T1000 (cell line): ENCODE measurements at places on chromosomes 2 and 18.

- no peak for DNase-seq
These were observed 1.4 kb downstream of the ELP2 start for GRCh38 chr18:36130883-36131653.

DNA sequence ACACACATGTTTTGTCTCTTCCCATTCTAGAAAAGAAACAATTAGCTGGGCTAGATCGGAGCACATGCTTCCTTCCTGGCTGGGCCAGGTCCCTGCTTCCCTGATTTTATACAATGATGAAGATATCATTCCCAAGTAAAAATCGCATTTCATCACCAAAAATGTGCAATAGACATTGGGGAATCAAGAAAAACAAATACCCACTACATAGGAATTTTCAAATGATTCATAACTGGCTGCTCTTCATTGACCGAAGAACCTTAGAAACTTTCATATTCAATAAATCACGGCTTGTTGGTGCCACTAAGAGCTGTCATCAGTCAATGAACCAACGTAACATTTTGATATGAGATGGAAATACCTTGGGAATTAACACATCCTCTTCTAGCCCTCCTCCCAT is 373.6 kb upstream of the TRIB2 start:
- DNase-seq, result no peak

DNA sequence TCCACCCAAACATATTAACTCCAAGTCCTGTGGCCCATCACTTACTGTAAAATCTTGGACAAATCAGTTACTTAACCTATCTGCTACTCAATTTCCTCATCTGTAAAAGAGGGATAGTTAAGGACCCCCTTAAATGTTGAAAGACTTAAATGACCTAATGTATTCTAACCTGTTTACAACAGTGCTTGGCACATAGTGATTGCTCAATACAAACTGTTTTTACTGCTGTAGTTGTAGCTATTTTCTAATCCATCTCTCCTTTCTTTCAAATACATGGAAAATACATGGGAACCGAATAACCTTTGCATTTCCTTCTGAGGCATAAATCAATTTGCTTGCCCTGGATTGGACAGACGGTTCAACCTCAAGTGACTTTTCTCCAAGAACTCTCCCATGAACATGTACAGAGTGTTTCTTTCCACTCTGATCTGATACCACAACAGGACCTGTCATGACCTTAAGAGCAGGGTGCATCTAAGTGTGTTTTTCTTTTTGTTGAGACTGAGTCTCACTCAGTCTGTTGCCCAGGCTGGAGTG is 2.7 kb downstream of the LNPK start:
- DNase-seq, result no peak

- no peak for DNase-seq
These were observed 4.3 kb downstream of the AAMP start for GRCh38 chr2:218265626-218266025.

DNA sequence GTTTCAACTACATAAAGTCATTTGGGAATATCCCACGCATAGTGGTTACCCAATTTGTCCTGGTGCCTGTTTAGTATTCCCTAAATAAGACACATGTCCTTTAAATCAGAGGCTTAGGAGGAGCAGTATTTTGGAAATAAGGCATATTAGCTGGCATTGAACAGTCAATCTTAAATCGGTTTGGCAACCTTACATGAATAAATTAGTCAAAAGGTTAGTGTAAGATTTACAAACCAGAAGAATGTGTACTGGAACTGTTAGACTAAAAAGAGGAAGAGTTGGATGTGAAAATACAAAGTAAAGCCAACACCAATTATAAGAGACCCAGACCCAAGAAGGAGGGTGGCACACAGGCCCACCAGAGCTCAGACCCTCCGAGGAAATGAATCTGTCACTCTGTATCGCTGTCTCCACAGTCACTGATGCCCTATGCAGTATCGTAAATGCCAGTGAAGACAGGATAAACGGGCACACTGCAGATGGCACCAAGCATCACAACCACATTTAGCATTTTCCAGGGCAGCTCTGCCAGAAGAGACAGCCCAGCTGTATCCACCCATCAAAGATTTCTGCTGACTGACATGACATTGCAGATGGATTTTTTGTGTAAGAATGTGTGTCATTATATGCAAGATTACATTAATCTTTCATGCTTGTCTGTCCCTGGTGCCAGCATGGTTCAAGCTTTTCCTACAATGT is 90.4 kb downstream of the CERKL start:
- DNase-seq, result no peak

- DNase-seq, result no peak
These were observed 26.6 kb upstream of the ACVR1 start for GRCh38 chr2:157902692-157903091.

- DNase-seq, result no peak
These were observed 3.3 kb downstream of the AGAP1 start for GRCh38 chr2:235497096-235497495.

DNA sequence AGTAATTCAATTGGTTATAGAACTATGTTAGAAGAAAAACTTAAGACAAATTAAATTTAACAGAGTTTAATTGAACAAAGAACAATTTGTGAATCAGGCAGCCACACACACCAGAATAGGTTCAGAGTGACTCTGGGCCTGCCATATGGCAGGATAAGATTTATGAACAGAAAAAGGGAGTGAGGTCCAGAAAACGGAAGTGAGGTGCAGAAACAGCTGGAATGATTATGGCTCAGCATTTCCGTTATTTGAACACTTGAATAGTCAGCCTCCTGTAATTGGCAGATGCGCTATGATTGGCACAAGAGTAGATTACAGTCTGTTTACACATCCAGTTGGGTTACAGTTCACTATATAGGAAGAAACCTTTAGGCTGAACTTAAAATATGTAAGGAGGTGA is 99.0 kb downstream of the MBD2 start:
- DNase-seq, result no peak

DNA sequence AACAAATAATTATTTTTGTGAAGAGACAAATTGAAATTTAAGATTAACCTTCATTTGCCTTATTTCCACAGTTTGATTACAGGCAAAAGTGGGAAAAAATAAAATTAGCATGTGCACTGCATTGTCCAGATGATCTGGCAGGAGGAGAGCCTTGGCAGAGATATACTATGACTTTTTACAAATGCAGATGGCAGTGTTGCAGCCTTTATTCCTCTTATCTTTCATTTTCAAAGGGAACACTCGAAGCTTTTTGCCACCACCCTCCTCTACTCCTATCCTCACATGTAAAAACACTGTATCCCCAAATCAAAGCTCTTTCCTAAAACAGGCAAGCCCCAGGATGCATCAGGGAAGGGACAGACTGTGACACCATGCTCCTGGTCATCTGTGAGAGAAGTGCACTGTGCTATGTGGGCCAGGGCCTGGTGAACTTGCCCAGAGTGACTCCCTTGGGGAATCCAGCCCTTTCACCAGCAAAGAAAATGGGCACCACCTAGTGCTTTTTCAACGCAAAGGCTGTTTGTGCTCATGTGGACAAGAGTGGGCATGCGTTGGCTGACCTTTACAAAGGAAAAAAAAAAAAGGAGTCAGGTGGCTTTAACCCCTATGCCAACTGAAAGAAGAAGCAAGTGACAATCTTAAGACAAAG is 74.7 kb upstream of the ETAA1 start:
- DNase-seq, result no peak

- DNase-seq, result no peak
These were observed 56.7 kb downstream of the IL1R2 start for GRCh38 chr2:102048465-102048864.

GRCh38 chr18:48667276-48668254 is 128.7 kb downstream of the CTIF start:
- no peak for DNase-seq

DNA sequence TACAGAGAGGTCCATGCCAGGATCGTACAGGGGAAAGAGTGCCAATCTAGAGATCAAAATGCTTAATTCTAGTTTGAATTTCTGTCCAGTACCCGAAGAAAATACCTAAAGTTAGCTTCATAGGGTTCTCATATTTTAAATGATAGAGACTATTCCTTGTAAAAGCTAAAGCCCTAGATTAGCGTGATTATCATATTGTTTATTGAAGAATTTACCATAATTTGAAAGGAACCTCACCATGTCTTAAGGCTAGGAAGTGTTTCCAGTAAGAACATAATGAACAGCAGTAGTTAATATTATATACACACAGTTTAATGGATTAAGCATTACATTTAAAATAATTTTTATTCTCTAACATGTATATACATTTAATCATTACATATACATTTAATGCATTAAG is 68.5 kb downstream of the COBLL1 start:
- no peak for DNase-seq

DNA sequence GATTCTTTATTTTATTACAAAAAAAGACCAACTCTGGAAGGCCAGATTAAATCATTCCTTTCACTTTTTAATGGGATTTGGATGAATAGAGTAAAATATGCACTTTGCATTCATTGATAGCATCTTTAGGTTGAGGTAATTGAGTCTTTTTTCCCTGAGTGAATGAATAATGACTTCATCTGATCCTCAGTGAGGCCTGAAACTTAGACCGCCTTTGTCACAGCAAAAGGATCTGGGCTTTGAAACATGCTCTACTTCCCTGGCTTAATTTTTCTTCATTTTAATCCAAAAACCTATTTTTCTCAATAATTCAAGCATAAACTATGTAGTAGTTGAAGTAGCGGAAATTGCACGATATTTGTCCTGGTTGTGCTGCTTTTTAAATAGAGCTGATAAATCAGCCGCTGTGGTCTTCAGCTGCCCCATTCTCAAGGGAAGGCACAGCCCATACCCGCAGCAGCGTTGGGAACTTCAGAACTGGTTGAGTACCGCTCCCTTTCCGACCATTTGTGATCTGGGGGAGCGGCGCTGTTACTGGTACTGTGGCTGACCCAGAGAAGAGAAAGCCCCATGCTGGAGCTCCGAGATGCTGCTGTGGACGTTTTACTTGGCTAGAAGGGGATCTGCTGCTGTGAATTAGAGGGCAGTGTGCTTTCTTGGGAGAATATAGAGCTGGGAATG is 145.3 kb upstream of the NFATC1 start:
- DNase-seq, result no peak

GRCh38 chr2:25419678-25420242 is 78.0 kb upstream of the DNMT3A start:
- no peak for DNase-seq
